ENCODE measurements at places on chromosomes 2 and 18.
A peak's percentile ranks its signal among the peaks of the same experiment; 100 is the strongest.

DNA sequence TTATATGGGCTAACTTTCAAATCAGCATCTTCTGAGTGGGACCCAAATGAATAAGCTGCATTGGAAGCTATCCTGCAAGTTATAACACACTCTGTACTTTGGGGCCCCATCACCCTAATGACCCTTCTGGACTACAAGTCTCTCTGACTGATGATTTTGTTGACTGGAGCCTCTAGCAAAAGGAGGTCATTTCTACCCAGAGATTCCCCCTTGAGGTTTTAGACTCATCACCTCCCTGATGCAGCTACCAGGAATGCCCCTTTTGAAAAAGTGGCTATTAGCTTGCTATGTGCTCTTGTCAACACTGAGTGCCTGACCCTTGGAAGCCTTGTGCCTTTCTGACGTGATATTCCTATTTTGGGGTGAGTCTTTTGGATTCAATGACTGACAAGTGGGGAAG lies 54.5 kb upstream of the NEMP2 start:
- DNase-seq, result no peak

- DNase-seq, result no peak
Measured at GRCh38 chr18:28174181-28174905, 2.6 kb downstream of the CDH2 start.

GRCh38 chr2:119691651-119692245 lies 12.7 kb downstream of the TMEM177 start:
- no peak for DNase-seq

DNA sequence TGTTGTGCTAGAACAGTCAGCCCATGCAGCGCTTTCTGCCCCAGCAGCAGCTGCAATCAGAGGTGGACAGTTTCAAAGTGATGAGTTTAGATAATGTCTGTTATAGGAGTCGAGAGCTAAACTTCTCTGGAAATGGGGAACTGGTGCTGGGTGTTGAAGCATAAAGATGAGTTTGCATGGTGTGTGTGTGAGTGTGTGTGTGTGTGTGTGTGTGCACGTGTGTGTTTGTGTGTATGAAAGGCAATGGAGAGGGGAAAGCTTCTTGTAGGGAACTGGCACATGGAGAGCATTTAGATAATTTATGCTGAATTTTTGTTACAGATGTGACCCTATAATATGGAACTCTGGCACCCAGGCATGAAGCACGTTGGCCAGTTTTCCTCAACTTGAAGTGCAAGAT lies 22.7 kb downstream of the ICOS start:
- no peak for DNase-seq

DNA sequence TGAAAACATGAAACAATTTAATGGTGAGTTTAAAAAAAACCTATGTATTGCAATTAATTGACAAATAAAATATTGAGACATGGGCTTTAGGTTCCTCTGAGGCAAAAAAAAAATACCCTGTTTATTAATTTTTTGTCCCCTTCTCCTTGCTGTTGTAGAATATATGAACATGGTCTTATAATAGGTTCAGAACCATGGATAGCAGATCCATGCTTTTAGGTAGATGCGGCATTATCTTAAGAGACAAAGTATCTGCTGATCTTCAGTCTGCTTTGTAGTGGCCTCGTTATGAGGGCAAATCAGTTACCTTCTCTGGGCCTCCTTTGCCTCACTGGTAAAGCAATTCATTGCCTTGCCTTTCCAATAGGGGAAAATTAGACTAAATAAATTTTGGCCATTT lies 850.7 kb downstream of the NRXN1 start:
- DNase-seq, result no peak

DNA sequence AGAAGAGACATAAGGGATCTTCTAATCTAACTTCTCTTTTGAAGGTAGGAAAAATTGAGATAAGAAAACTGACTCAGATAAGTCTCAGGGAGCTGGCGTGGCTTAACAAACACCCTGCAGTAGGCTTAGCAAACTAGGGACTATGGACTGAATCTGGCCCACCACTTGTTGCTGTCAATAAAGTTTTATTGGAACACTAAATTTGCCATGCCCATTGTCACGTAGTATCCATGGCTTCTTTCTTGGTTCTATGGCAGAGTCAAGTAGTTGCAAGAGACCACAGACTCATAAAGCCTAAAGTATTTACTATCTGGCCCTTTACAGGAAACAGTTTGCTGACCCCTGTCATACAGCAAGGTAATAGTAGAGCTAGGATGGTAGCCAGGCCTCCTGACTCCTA lies 24.2 kb downstream of the KCNK3 start:
- DNase-seq, result no peak

DNA sequence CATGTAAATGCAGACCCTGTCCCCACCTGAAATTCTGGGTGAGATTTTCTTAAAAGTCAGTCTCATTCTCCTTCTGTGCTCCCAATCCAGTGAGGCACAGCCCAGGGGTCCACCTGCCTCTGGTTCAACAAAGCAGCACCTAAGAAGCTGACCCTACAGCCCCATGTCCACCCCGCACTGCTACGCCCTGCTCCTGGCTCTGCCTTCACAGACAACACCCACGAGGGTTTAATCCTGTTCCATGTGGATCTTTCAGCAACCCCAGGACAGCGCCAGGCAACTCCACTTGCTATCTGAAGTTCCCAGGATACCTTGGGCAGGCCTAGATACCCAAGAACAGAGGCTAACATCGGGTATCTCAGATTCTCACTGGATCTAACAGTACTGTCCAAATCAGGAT lies 44.9 kb downstream of the HDLBP start:
- no peak for DNase-seq

- peak; percentile 86 for DNase-seq
Measured at GRCh38 chr2:98769784-98770183, 38.9 kb upstream of the MGAT4A start.

DNA sequence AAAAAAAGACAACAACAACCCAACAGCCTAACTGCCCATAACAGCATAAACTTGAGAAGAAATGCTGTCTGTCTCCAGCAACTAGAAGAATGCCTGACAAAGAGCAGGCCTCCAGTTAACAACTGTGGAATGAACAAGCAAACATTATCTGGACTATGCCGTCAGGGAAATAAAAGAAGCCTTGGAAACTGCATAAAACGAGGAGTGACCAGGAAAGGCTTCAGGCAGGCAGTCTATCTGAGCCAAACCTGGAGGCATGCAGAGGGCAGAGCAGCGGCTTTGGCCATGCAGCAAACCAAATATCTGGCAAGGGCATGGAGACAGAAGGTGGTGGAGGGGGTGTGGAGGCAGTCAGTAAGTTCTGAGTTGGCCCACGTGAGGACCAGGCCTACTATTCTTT lies 11.1 kb downstream of the HES6 start:
- DNase-seq, result no peak

DNA sequence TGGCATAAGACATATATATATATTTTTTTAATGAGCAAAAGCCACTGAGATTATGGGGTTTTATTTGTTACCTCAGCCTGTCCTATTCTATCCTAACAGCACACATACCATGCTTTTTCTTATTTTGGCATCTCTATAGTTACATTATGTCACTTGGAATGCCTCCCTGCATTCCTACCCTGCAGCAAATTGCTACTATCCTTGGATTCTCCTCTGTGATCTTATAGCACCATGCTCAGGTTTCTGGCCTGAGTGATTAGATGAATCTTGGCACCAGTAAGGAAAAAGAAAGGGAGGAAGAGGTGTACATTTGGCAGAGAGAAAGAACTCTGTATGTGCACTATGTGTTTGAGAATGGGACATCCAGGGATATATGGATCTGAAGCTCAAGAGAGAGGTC lies 86.3 kb upstream of the PELI1 start:
- no peak for DNase-seq

DNA sequence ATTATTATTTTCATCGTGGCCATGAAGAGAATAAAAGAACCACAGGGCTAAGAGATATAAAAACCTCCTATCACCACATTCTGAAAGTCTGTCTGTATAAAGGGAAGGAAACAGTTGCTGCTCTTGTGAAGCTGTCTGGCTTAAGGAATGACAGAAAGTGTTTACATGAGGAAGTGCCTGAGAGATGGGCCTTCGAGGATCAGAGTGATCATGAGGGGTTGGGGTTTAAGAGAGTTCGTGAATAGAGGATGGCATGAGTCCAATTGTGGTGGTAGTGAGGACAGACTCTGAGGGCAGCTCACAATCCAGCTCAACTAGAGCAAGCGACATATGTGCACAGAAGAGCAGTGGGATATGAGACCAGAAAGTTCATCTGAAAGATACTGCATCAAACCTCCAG lies 65.8 kb upstream of the PIEZO2 start:
- no peak for DNase-seq

DNA sequence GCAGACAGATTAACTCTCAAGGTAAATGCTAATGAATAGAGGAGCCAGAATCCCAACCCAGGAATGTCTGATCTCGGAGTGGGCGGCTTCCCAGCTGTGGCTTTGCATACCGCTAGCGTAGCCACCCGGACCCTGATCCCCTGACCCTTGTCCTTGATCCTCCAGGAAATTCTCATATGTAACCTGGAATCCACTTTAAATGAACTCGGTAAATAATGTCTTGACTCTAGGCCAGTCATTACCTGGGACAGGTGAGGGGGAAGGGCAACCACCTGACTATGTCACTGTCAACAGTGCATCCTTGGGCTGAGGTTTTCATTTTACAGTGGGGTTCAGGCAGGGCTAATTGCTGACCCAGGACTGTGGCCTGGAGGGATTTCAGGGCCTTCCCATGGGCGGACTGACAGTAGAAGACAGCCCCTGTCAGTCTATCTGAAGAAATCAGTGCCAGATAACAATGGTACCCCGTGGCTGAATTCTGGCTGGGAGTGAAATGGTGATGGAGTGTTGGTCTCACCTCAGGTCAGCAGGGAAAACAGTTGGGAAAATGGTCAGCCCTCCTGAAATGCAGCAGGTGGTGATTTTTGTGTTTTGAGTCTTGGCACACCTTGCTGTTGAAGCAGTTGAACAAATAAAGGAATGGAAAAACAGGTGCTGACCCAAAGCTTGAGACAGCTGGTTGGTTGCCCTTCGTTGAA lies 9.6 kb downstream of the ACKR3 start:
- no peak for DNase-seq

GRCh38 chr2:85998071-85998991 lies 107.4 kb downstream of the POLR1A start:
- no peak for DNase-seq

DNA sequence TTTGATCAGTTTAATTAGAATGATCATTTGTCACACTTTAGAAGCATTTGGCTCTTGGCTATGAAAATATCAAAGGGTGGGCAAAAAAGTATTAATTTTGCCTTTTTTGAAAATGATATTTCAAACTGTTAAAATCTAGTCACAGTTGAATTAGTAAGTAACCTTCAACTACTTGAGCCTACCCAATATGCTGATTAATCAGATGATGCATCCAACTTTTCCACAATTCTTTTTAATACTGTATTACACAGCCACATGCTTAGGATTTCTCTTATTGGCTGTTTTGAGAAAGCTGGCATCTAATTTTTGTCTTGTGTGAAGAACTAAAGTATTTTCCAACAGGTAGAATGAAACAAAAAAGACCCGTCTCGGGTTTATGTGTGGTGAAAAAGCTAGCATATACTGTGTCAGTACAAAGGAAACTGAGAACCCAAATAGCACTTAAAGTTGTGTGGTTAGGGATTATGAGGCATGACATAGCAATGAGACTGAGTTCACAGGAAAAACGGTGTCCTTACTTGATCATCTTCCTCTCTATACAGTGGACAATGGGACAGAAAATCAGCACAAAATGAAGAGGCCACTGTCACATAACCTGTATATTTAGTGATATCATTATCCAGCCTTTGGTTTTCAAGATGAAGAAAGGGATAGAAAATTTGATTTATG lies 11.7 kb downstream of the OSBPL6 start:
- peak; percentile 22 for DNase-seq

DNA sequence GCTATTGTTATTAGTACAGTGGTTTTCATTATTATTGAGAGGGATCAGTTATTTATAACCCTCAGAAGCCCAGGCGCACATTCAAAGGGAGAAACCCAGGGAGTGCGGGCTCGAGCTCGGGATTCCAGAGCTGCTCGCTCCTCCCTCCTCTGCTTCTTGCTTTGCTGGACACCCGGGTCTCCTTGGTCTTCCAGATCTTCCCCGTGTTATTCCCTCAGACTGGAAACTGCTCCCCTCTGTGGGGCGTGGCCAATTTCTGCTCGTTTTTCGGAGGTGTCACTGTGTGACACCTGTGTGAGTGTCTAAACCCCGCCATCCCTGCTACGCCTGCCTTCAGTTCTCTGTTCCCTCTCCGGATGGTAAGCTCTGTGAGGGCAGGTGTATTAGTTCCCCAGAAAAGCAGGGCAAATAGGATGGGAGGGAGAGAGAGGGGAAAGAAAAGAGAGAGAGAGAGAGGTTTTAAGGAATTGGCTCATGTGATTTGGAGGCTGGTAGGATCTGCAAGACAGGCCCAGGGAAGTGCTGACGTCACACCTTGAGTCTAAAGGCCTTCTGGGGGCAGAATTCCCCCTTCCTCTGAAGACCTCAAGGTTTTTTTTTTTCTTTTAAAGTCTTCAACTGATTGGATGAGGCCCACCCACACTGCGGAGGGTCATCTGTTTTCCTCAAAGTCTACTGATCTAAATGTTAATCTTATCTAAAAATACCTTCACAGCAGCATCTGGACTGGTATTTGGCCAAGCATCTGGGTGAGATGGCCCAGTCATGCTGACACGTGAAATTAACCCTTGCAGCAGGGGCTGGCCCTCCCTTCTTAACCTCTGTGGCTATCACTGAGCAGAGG lies 457.3 kb upstream of the ID2 start:
- no peak for DNase-seq

GRCh38 chr18:74228312-74228711 lies 63.5 kb downstream of the CYB5A start:
- DNase-seq, result no peak

DNA sequence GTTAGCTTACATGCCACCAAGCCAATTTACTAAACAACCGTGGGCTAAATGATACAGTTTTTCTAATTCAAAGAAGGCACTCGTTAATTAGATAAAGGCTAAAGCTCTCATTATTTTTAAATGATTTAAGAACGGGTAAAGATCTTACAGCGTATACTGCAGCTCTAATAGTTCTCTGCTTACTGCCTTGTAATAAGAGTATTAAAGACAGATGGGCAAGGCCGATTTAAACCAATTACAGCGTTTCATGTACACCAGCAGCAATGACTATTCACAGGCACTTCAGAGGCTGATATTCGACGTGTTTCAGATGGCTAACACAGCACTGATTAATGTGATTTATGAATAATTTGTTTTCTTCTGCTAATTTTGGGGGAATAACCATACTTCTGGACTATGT lies 259.3 kb downstream of the ZNF407 start:
- DNase-seq, result no peak

DNA sequence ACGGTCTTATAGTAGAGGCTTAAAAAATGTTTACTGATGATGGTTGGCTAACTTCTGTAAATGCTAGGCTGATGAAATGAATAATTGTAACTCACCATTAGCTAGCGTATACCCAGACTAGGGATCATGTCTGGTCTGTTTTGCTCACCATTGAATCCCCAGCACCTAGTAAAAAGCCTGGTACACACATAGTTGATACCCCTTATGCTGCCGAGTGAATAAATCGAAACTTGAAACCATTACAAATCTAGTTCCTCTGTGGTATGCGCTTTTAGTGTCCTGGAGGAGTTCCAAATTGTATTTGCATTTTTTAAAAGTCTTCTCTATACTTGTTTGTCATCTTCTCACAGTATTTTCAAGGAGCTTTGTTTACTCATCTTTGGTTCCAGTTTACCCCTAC lies 1.3 kb downstream of the TAF1B start:
- no peak for DNase-seq
